ENCODE measurements at places on chromosomes 5 and 9.

DNA sequence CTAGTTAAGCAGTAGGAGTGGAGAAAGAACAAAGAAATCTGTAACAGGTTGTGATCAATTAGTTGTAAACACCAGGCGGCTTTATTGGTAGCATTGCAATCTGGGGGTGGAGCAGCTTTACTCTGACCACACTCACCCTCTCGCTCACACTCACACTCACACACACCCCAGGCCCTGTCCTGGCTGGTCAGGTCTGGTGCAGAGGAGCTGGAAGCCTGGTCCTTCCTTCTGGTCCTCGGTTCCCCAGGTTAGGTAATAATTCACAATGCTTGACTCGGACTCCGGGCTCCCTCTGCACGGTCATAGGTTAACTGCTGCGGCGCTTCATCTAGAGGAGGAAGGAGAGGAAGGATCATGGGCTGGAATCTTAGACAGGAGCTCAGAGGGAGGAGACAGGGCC lies 1.6 kb downstream of the CCL19 start:
- DNase-seq, result no peak

DNA sequence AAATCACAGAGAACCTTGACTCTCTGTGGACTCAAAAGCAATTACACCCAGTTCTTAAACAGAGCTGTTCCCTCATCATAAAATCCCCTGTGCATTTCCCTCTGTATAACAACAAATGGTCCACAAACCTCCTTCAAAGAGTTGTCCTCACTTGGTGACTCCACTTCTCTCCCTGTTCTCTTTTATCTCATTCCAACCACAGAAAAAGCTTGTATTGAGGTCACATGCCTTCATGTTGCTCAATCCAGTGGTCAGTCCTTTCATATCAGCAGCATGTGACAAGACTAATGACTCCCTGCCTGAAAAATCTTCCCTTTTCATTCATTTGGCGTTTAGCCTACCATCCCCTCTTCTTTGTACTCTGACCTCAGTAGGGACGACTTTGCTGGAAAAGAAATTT lies 158.0 kb downstream of the DEPDC1B start:
- no peak for DNase-seq

GRCh38 chr5:67969176-67969575 lies 246.4 kb upstream of the PIK3R1 start:
- DNase-seq, result no peak

DNA sequence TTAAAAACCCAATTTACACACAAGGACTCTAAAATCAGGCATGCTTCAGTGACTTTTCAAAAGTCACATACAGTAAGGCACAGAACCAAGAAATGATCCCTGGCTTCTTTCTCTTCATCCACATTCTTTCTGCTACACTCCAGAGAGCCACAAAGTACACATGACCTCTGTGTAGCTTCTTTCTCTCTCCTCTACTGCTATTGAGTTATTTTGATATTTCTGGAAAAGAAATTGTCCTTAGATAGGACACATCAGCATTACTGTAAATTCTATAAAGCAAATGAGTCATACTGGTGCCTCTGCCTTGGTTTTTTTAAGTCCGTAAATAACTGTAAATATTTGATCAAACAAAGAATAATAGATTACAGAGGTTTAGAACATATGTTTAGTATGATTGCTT lies 96.3 kb downstream of the KIAA0825 start:
- no peak for DNase-seq

- DNase-seq, result no peak
Observed at GRCh38 chr9:137703842-137704508, 85.2 kb downstream of the EHMT1 start.

DNA sequence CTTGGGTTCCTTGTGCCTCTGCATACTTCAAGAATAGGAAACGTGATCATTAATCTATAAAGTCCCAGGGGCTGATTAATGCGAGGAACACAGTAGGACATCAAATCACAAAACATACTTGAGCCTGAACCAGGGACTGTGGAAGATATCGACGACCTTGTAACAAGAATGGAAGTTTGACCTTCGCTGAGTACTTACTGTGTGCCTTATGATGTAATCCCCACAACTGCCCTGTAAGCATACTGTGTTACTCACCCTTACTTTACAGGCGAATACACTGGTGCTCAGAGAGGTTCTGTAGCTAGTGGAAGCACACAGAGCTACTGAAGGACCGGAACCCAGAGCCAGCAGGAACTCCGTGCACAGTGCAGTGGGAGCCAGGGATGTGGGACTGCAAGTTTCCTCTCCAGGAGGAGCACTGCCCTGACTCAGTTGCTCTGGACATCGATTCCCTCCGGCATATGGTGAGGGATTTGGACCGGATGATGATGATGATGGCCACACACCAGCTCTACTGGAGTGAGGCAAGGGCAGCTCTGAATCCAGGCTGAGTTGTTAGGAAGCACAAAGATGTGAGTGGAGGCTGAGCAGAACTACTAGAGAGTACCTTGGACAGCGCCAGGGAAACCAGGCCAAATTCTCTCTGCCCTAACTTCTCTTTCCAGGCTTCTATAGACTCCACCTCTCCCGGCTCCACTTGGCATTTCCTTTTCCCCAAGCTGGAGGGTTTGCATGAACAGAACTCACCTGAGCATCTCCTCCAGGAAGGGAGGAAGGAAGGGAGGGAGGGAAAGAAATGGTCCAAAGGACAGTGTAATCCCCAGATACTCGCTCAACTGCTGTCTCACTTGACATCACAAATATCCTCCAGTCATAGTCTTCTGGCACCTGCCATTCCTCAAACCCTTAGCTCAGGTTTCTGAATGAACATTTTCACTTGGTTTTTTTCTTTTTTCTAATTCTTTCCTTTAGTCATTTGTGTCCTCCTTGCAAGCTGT lies 1.5 kb upstream of the GABBR2 start:
- no peak for DNase-seq

DNA sequence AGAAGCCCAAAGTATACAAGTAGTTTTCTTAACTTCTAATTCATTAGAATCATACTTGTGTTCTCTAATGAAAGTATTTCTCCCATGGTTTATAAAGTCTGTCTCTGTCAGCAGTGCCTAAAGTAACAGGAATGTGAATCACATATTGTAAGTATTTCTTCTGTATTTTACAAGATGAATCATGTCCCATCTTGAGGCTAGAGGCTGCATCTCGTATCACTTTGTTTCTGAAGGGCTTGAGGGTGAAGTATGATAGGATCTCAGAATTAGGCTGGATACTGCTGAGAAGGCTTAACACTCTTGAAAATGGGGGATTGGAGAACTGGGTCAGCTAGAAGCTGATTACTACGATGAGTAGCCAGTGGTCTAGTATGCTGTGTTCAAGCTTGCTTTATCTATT lies 242.2 kb upstream of the ACTBL2 start:
- DNase-seq, result no peak

DNA sequence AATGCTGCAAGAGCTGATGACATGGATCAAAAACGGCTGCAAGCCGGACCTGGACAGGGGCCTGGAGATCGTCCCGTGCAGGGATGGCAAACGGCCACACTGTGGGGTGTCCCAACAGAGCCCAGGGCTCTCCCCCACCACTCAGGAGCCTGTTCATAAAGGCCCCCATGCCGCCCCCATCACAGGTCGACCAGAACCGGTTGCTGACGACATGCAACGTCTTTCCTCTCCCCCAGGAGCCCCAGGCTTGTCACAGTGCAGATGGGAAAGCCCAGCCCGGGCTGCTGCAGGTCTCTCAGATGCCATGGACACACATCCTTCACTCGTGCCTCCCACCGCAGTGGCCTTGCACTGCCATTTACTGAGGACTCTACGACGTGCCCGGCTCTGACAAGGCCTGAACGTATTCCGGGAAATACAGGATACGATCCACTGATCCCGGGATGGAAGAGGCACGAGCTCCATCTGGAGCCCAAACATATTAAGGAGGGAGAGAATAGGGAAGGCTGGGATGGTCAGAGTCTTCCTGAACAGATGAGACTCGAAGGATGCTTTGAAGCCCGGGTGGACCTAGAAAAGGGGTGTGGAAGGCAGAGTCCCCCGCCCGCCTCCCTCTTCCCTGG lies 76.5 kb upstream of the SARDH start:
- no peak for DNase-seq

- no peak for DNase-seq
Observed at GRCh38 chr5:168916266-168916665, 337.1 kb upstream of the PANK3 start.

- DNase-seq, result no peak
Observed at GRCh38 chr9:37792122-37792521, 7.3 kb upstream of the EXOSC3 start.

GRCh38 chr5:111075520-111075919 lies 4.0 kb downstream of the TSLP start:
- no peak for DNase-seq

DNA sequence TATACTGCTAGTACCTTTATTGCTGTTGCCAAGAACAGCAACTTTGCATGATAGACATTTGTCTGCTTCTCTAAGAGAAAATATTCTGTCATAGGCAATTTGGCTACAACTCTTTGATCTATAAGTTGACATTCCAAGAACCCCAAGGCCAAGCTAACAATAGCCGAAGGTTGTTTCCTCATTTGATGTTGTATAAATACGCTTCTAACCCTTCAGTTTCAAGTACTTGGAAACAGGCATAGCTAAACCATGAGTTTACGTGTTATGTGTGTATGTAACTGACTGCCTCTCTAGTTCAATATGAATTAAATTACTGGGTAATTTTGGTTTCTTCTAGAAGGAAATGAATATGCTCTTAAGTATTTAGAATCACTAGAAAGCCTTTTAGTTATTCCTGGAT lies 1034.0 kb downstream of the TLE4 start:
- DNase-seq, result no peak
